ENCODE measurements at places on chromosomes 4 and X.
A peak's percentile ranks its signal among the peaks of the same experiment; 100 is the strongest.

DNA sequence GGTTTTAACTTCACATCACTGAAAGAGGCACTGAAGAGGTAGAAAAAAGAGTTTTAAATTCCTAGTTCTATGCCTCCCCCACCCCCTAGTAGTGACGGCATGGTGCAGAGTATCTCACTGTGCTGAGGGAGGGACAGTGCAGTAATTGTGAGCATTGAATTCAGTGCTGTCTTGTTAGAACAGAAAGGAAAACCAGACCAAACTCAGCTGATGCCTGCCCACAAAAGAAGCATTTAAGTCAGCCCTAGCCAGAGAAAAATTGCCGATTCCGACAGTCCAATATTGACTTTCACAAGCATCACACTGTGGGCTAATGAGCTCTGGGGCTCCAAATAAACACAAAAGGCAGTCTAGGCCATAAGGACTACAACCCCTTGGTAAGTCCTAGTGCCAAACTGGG, 417.7 kb downstream of the AR start:
- DNase-seq = no peak

DNA sequence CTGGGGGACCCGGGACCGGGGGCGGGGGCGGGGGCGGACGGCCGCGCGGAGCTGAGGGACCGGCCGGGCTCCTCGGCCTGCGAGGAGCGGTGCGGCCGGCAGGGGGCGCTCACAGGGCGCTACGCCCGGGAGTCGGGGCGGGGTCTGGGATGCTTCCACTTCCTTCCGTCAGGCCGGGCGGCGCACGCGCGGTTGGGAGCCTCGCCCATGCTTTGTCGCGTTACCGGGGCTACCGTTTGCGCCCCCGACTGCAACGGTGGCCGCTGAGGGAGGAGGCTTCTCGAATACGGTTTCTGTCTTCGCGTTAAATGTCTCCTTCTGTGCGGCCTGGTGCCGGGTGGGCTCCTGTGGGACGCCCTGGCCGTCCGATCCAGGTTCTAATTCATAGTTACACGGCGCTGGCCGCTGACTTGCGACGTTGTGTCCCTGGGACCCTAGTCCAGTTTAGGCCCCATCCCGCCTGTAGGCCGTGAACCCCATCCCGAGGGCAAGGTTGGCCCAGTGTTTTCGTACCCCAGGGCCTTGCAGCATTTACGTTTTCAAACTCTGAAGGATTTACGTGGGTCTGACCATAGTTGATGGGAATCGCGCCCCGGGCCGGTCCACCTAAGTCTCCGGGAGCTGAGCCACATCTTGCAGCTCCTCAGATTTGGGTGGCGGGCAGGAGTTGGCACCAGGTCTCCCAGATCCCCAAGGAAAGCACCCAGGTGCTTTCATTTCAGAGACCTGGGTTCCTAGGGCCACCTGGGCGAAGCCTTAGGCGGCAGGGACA, 549 bp downstream of the MSL3 start:
- no peak for DNase-seq

DNA sequence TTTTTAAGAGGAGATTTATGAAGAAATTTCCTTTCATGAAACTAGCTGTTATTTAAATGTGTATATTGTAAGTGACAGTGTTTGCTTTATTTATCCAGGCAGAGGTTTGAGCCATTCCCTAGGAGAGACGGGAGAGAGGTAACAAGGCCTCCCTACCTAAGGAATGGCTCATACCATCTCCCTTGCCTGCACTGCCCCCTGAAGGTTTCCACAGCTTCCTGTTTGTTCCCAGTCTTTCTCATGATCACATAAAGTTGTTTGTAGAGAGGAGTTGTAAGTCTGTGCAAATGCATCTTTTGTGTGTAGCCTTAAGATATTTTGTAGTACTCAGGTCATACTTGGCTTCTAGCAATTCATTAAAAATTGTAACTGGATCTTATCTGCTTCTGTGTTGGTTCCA, 1504.5 kb upstream of the PCDH10 start:
- peak; percentile 16 for DNase-seq

- DNase-seq = no peak
These were observed 144.1 kb upstream of the RBPJ start for GRCh38 chr4:26176598-26177149.

DNA sequence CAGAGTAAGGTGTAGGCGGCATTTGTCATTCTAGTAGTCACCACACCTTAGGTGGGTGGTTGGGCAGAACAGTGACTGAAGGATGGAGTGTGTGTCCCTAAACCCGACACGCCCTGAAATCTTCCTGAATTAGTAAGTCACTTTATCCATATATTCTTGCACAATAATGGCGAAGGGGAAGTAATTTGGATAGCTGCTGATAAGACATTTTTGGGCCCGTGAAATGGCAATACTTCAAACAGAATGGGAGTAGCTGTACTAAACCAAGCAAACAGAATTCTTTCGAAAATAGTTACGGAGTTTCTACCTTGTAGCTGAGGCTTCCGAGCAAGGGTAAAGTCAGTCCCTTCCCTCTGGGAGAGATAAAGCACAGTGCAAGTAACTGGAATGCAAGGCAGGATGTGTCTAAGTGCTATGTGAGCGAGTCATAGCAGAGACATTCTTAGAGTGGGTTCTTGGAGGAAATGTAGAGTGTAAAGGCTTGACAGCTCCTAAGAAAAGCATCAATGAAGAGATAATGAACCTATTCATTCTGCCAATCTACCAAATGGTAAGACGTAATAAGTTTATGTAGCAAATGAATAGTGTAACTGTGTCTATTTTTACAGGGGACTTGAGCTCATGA, 72.8 kb downstream of the CLCN5 start:
- peak; percentile 29 for DNase-seq

- DNase-seq = no peak
These were observed 1.2 kb downstream of the TLL1 start for GRCh38 chr4:165874072-165874790.

- DNase-seq = no peak
These were observed 13.9 kb upstream of the BMPR1B start for GRCh38 chr4:94743838-94744237.

- peak; percentile 53 for DNase-seq
These were observed 249.1 kb upstream of the BMP3 start for GRCh38 chr4:80781431-80781830.

DNA sequence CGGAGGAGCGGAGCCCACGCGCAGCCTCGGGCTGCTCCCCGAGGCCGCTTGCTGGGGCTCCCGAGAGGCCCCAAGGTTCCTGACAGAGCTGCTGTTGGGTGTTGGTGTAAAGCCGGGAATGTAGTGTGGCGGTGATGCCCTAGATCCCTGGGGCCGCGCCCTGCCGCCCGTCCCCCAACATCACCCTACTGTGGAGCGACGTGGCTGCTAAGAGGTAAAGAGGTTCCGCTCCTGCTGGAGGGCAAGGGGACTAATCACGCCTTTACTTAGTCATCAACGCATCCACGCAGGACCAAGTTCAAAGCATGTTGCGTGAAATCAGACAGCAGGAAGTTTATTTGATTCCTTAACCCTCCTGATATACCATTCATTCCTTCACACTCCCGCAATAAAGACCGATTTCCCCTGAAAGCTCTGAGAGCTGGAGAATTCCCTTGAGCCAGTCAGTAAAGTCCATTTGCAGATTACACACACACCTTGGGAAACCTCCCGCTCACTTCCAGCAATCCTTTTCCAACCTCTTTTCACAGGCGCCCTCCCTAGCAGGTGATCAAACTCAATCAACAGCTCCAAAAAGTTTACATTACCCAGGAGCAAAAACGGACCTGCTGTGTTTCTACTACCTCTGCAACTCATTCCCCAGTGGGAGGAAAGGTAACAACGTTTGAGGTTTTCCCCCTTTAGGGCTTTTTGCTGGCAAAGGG, 579 bp upstream of the GABRA2 start:
- DNase-seq = no peak
